ENCODE measurements at places on chromosomes 4 and X.

GRCh38 chrX:132883358-132883915 is 75.0 kb downstream of the HS6ST2 start:
- no peak overlapping the region for H3K27ac ChIP-seq
- H3K4me3 ChIP-seq, result no peak overlapping the region
- no peak for DNase-seq
- H3K4me1 ChIP-seq, result no peaks in the 10 kb centered on the region
- no peaks in the 10 kb centered on the region for H3K27me3 ChIP-seq

GRCh38 chr4:183355405-183355804 is 33.2 kb upstream of the CLDN24 start:
- no peak for DNase-seq
- H3K4me3 ChIP-seq, result no peak overlapping the region
- no peaks in the 10 kb centered on the region for H3K36me3 ChIP-seq
- H3K4me1 ChIP-seq, result peaks cover 34% of the 10 kb centered on the region
- H3K27ac ChIP-seq, result no peak overlapping the region

- no peak overlapping the region for H3K4me3 ChIP-seq
- no peaks in the 10 kb centered on the region for H3K27me3 ChIP-seq
- H3K4me1 ChIP-seq, result peaks cover 9% of the 10 kb centered on the region
- no peak overlapping the region for H3K27ac ChIP-seq
- no peak for DNase-seq
These were observed 33.4 kb downstream of the PJA1 start for GRCh38 chrX:69131886-69132285.

- no peak overlapping the region for H3K27ac ChIP-seq
- H3K36me3 ChIP-seq, result no peaks in the 10 kb centered on the region
- DNase-seq, result no peak
- H3K4me3 ChIP-seq, result no peak overlapping the region
- H3K27me3 ChIP-seq, result no peaks in the 10 kb centered on the region
- H3K4me1 ChIP-seq, result peaks cover 22% of the 10 kb centered on the region
These were observed 75.3 kb downstream of the RAPGEF2 start for GRCh38 chr4:159178151-159178546.

GRCh38 chr4:78165758-78166157 is 108.6 kb downstream of the FRAS1 start:
- H3K27me3 ChIP-seq, result no peaks in the 10 kb centered on the region
- no peaks in the 10 kb centered on the region for H3K36me3 ChIP-seq
- no peak for DNase-seq
- no peaks in the 10 kb centered on the region for H3K4me1 ChIP-seq
- H3K4me3 ChIP-seq, result no peak overlapping the region
- no peak overlapping the region for H3K27ac ChIP-seq

GRCh38 chr4:74659576-74660411 is 134.5 kb downstream of the BTC start:
- H3K27ac ChIP-seq, result no peak overlapping the region
- peaks cover 6% of the 10 kb centered on the region for H3K4me1 ChIP-seq
- no peaks in the 10 kb centered on the region for H3K27me3 ChIP-seq
- no peak for DNase-seq

DNA sequence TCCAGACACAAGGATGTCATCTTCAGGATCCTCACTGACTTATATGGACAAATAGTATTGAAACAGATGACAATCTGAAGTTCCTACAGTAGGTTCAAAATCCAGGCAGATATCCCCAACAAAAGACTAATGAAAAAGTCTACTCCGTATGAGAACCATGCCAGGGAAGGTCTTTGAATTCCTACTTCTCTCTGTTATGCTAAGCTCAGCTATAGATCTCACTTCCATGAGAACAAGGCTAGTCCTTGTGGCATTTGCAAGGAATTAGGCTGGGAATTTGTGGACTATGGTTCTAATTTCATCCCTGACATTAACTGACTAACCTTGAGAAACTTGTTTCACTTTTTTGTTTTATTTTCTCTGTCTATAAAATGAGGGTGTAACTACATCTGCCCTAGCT is 229.8 kb downstream of the IL1RAPL2 start:
- H3K36me3 ChIP-seq, result no peaks in the 10 kb centered on the region
- H3K27me3 ChIP-seq, result no peaks in the 10 kb centered on the region
- no peak for DNase-seq
- H3K4me1 ChIP-seq, result no peaks in the 10 kb centered on the region
- H3K4me3 ChIP-seq, result no peak overlapping the region
- H3K27ac ChIP-seq, result no peak overlapping the region

GRCh38 chr4:138609943-138610350 is 367.8 kb upstream of the SLC7A11 start:
- H3K4me3 ChIP-seq, result no peak overlapping the region
- DNase-seq, result no peak
- no peaks in the 10 kb centered on the region for H3K36me3 ChIP-seq
- H3K4me1 ChIP-seq, result no peaks in the 10 kb centered on the region
- no peak overlapping the region for H3K27ac ChIP-seq

- H3K36me3 ChIP-seq, result no peaks in the 10 kb centered on the region
- H3K27me3 ChIP-seq, result no peaks in the 10 kb centered on the region
- DNase-seq, result no peak
These were observed 274.7 kb downstream of the CFAP299 start for GRCh38 chr4:80610199-80610598.

DNA sequence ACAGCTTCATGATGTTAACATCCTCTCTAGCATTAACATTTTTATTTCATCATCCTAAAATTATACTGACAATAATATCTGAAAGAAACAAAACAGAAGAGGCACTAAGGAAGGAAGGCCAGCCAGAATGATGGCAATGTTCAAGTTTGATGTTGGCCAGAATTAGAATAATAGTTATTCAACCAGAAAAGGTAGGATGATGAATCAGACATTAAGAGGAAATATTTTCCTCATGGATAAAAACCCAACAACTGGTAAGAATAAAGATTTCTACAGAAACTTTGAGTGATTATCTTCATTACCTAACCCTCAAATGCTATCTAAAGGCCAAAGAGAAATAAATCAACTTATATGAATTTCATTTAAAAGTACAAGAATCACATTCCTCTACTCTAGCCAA is 105.2 kb downstream of the PDE5A start:
- no peaks in the 10 kb centered on the region for H3K27me3 ChIP-seq
- peaks cover 9% of the 10 kb centered on the region for H3K36me3 ChIP-seq
- no peak overlapping the region for H3K4me3 ChIP-seq
- no peaks in the 10 kb centered on the region for H3K4me1 ChIP-seq
- no peak overlapping the region for H3K27ac ChIP-seq

GRCh38 chrX:97074400-97074799 is 190.7 kb downstream of the RPA4 start:
- H3K27me3 ChIP-seq, result no peaks in the 10 kb centered on the region
- no peak for DNase-seq
- H3K4me3 ChIP-seq, result no peak overlapping the region
- H3K36me3 ChIP-seq, result no peaks in the 10 kb centered on the region
- H3K4me1 ChIP-seq, result no peaks in the 10 kb centered on the region

GRCh38 chr4:175531405-175532091 is 280.5 kb downstream of the GPM6A start:
- H3K27ac ChIP-seq, result no peak overlapping the region
- no peak for DNase-seq
- H3K4me3 ChIP-seq, result no peak overlapping the region
- H3K36me3 ChIP-seq, result no peaks in the 10 kb centered on the region
- no peaks in the 10 kb centered on the region for H3K27me3 ChIP-seq

GRCh38 chrX:64580035-64580434 is 184.8 kb upstream of the MTMR8 start:
- H3K27me3 ChIP-seq, result no peaks in the 10 kb centered on the region
- no peaks in the 10 kb centered on the region for H3K4me1 ChIP-seq
- no peak overlapping the region for H3K27ac ChIP-seq
- H3K4me3 ChIP-seq, result no peak overlapping the region
- no peak for DNase-seq

DNA sequence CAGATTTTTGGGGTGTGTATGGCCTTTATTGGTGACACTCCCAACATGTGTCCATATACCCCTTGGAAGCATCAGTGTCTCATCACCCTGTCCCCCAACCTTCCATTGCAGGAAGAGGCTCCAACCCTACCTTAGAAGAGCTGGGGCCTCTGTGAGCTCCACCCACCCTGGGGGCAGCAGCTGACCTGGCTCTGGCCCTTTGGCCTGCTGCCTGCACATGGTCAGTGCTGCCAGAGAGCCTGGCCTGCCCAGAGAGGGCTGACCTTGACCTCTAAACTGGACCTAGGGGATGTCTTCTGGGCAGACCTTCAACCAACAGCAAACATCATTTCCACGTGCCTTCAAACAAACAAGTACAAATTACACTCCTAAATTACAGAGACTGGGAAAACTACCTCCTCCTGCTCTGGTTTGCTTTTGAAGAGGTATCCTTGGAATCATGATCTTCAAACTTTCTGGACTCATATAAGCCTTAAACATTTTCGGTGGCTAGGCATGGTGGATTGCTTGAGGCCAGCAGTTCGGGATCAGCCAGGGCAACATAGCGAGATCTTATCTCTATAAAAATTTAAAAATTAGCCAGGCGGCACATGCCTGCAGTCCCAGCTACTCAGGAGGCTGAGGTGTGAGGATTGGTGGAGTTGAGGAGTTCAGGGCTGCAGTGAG is 27.3 kb upstream of the KIAA0232 start:
- H3K4me3 ChIP-seq, result no peak overlapping the region
- no peaks in the 10 kb centered on the region for H3K27me3 ChIP-seq
- DNase-seq, result no peak
- H3K36me3 ChIP-seq, result no peaks in the 10 kb centered on the region
- H3K4me1 ChIP-seq, result peaks cover 14% of the 10 kb centered on the region

DNA sequence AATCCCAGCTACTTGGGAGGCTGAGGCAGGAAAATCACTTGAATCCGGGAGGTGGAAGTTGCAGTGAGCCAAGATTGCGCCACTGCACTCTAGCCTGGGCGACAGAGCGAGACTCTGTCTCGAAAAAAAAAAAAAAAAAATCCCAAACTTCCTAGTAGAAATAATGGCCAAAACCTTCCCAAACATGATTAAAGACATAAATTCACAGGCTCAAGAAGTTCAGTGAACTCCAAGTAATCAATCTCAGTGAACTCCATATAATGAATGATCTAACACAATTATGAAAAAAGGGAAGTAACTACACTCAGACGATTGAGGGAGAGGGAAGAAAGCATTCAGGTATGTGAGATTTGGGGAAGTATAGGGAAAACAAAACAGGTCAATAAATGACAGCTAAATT is 6.5 kb downstream of the FUNDC1 start:
- no peak overlapping the region for H3K27ac ChIP-seq
- peaks cover 3% of the 10 kb centered on the region for H3K36me3 ChIP-seq
- H3K4me3 ChIP-seq, result no peak overlapping the region
- peaks cover 11% of the 10 kb centered on the region for H3K4me1 ChIP-seq
- H3K27me3 ChIP-seq, result no peaks in the 10 kb centered on the region

DNA sequence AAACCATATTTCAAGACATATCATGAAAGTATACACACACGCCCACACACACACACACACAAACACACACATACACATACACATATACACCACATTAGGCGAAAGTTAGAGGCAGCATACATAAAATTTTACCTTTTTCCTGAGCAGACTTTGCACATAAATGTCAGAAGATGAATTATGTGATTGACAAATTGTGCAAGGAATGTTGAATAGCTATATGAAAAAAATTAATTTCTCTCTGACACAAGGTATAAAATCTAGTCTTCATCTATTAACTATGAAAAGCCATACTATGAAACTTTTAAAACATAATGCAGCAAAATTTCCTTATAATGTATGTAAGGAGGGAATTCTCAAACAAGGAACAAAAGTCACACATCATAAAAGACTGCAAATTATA is 24.4 kb downstream of the FSTL5 start:
- H3K36me3 ChIP-seq, result no peaks in the 10 kb centered on the region
- H3K4me3 ChIP-seq, result no peak overlapping the region
- DNase-seq, result no peak
- H3K4me1 ChIP-seq, result no peaks in the 10 kb centered on the region
- no peaks in the 10 kb centered on the region for H3K27me3 ChIP-seq

DNA sequence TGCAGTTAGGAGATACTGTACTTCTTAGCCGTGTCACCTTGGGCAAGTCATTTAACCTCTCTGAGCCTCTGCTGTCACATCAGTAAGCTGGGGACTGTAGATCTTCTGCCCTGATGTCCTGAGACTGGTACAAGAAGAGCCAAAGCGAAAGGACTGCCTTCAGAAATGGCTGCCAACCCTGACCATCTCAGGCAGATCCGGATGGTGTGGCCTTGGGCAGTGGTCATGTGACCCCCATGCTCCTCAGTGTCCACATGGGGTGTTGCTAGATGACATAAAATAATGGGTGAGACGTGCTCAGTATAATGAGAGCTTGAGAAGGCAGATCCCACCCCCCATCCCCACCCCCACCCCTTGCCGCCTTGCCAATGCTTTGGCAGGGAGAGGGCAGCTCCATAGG is 60.4 kb upstream of the MTM1 start:
- H3K36me3 ChIP-seq, result no peaks in the 10 kb centered on the region
- DNase-seq, result no peak
- no peaks in the 10 kb centered on the region for H3K27me3 ChIP-seq
- peak overlapping the region; percentile 14 for H3K4me3 ChIP-seq

Data from suprapubic skin (tissue), 4 donors.